ENCODE measurements at places on chromosomes 11 and 22.

DNA sequence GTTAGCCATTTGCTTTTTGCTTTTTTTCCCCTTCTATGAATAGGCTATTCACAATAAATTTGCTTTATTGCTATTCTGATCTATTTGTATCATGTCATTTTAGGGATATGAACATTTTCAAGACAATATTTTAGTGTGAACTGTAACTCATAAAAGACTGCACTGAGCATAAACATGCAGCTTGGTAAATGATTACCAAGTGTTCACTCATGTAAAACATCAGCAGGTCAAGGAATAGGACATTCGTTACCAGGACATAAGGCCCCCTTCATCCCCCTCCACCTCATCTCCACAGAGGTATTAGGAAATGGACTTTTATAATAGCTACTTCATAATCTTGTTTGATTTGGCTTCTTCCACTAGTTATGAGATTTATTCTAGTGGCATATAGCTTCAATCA is 12.4 kb downstream of the NLRP14 start:
- H3K36me3 ChIP-seq, result no peaks in the 10 kb centered on the region
- no peak overlapping the region for H3K4me3 ChIP-seq
- H3K27ac ChIP-seq, result no peak overlapping the region
- H3K4me1 ChIP-seq, result peaks cover 3% of the 10 kb centered on the region

DNA sequence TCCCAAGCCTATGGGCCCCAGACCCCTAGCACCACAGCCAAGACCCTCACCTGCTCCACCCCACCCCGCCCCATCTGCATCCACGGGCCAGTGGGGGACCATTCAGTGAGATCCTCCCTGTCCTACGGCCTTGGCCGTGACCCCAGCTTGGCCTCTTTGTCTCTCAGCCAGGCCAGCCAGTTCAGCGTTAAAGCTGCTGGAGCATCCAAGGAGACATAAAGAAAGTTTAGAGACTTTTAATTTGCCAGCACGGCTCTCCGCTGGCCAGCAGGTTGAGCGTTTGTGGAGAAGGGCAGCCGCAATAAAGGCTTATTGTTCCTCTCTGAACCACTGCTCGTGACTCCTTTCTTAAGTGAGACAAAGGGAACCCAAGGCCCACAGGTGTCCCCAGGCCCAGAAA is 49.3 kb upstream of the LMO1 start:
- H3K4me3 ChIP-seq, result no peak overlapping the region
- no peaks in the 10 kb centered on the region for H3K4me1 ChIP-seq
- no peaks in the 10 kb centered on the region for H3K36me3 ChIP-seq
- H3K27me3 ChIP-seq, result no peaks in the 10 kb centered on the region
- H3K27ac ChIP-seq, result no peak overlapping the region
- DNase-seq, result no peak

DNA sequence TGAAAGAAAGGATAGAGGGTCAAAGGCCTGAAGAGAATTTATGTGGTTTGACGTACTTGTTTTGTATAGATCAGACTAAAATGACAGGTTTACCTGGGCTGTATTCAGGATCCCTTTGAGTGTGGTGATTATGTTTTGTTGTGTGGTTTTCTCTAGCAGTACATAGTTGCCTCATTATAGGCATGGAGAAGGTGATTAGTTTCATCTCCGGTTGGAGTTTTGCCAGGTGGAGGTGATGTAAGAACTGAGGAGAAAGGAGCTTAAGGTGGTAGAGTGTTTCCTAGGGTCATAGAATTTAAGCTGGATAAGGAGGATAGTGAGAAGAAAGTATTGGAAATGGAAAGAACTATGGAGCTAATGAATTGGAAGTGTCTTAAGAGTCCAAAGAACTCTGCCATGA is 229.0 kb downstream of the TMEM135 start:
- peaks cover 1% of the 10 kb centered on the region for H3K36me3 ChIP-seq
- no peak overlapping the region for H3K4me3 ChIP-seq
- H3K4me1 ChIP-seq, result no peaks in the 10 kb centered on the region
- no peak overlapping the region for H3K27ac ChIP-seq
- DNase-seq, result no peak

DNA sequence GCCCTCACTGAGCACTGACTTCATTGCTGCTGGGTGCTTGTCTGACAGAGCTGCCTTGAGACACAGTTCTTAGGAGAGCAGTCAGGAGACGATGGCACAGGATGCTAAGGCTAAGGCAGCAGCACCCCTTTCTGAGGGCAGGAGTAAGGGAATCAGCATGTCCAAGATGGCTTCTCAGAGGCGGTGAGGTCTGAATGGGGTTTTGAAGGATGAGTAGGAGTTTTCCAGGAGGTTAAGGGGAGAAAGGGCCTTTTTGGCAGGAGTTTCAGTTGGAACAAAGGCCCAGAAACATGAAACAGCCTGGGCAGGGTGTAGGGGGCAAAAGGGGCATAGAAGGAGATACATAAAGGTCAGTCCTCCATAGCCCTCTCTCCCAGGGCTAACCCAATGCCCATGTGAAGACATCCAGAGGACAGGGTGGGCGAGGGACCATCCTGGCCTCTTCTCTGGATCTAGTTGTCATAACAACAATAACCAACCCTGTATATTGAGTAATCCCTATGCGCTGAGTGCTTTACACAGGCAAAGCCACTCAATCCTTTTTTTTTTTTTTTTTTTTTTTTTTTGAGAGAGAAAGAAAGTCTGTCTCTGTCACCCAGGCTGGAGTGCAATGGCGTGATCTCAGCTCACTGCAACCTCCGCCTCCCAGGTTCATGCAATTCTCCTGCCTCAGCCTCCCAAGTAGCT is 19.0 kb downstream of the CYTH4 start:
- H3K4me3 ChIP-seq, result no peak overlapping the region
- H3K27ac ChIP-seq, result peak overlapping the region; percentile 22
- DNase-seq, result no peak
- H3K36me3 ChIP-seq, result peaks cover 41% of the 10 kb centered on the region

DNA sequence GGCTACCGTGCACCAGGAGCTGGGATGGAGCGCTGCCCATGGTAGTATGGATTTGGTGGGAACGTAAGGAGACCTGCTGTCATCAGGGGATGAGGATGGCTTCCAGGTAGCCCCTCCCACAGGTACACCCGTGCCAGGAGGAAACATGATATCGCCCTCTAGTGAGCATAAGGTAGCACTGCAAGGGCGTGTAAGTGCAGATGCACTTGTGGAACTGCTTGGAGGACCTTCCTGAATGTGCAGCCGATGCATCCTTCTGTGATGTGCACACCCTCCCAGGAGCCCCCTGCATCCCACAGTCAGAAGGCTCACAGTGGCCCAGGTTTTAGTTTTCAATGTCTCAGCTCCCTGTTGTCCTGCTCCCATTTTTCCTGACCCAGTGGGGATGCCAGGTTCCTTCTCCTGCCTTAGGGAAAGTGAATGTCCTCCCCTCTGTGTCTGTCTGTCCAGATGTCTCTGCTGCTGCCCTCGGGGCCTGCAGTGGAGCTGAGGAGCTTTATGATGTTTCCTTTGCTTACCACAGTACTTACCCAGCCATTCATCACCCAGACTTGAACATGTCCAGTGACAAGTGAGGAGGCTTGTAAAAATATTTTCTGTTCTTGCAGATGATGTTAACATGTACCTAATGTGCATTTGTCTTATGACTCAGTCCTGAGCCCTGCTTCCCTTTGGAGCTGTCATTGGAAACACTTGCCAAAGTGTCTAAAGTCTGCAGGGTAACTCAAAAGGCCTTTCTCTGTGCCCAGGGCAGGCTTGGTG is 49.2 kb downstream of the DBX1 start:
- no peaks in the 10 kb centered on the region for H3K36me3 ChIP-seq
- no peak overlapping the region for H3K27ac ChIP-seq
- H3K27me3 ChIP-seq, result peaks cover 7% of the 10 kb centered on the region
- H3K4me1 ChIP-seq, result peaks cover 5% of the 10 kb centered on the region
- no peak overlapping the region for H3K4me3 ChIP-seq

DNA sequence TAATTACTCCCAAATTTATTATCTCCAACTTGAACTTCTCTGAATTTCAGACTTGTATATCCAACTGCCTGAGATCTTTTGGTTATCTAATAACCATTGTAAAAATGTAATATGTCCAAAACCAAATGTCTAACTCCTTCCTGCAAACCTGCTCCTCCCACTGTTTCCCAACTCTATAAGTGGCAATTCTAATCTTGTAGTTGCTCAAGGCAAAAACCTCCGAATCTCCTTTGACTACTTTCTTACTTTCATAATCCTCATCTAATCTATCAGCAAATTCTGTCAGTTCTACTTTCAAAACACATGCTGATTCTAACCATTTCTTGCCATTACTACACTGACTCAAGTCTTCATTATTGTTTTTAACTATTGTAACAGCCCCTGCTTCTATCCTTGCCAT is 55.7 kb downstream of the FAM168A start:
- no peak overlapping the region for H3K4me3 ChIP-seq
- no peak overlapping the region for H3K27ac ChIP-seq
- H3K36me3 ChIP-seq, result no peaks in the 10 kb centered on the region
- peaks cover 13% of the 10 kb centered on the region for H3K4me1 ChIP-seq

DNA sequence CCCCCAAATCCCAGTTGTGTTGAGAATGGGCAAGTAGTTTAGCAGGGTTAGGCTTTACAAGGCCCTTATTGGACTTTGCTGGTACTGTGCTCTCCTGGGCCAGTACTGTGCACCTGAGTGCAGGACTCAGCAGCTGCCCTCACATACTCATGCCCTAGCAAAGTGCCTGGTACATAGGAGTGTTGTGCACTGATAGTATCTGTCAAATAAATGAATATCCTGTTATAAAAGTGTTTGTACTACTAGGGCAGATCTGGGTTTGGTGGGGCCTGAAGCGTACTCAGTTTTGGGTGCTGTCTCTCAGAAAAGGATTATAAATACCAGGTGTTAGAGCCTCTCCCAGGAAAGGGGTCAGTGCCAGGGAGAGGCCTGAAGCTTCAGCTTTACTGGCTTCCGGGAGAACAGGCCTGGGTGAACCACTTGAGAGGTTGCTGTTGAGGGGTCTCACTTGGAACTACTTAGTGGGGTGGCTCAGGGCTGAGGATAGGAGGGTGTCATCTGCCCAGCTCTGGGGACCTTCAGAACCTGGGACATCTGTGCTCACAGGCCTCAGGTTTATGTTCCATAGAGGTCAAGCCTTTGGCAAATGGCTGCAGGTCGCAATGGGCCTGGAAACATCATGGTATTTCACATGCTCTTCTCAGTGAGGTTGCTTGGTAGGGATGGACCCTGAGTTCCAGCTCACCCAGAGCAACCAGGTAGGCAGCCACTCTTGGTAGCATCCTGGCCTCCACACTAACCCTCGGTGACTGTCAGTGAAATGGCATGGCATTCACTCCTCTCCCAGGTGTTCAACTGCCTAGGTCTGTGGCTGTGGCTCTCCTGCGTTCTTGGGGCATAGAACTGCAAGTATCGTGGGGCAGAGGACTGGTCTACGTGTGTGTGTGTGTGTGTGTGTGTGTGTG is 106.1 kb downstream of the ZBTB16 start:
- H3K4me3 ChIP-seq, result no peak overlapping the region
- peaks cover 33% of the 10 kb centered on the region for H3K4me1 ChIP-seq
- no peak for DNase-seq
- no peaks in the 10 kb centered on the region for H3K36me3 ChIP-seq
- peaks cover 6% of the 10 kb centered on the region for H3K27me3 ChIP-seq
- no peak overlapping the region for H3K27ac ChIP-seq

- no peaks in the 10 kb centered on the region for H3K36me3 ChIP-seq
- no peak for DNase-seq
- H3K4me1 ChIP-seq, result peaks cover 24% of the 10 kb centered on the region
- no peak overlapping the region for H3K27ac ChIP-seq
- no peak overlapping the region for H3K4me3 ChIP-seq
Observed at GRCh38 chr11:33899400-33900037, 7.6 kb upstream of the LMO2 start.

GRCh38 chr11:60235321-60235720 is 7.6 kb downstream of the MS4A4E start:
- no peak overlapping the region for H3K27ac ChIP-seq
- H3K4me3 ChIP-seq, result no peak overlapping the region
- H3K27me3 ChIP-seq, result peaks cover 16% of the 10 kb centered on the region
- no peaks in the 10 kb centered on the region for H3K4me1 ChIP-seq
- no peaks in the 10 kb centered on the region for H3K36me3 ChIP-seq

- no peak overlapping the region for H3K4me3 ChIP-seq
Observed at GRCh38 chr22:19412478-19412877, 19.1 kb downstream of the HIRA start.

GRCh38 chr11:62805961-62806441 is 761 bp upstream of the NXF1 start:
- H3K36me3 ChIP-seq, result peaks cover 15% of the 10 kb centered on the region
- H3K27ac ChIP-seq, result peak overlapping the region; percentile 97
- DNase-seq, result no peak
- peak overlapping the region; percentile 96 for H3K4me3 ChIP-seq
- H3K27me3 ChIP-seq, result no peaks in the 10 kb centered on the region

GRCh38 chr11:60966890-60967289 is 4.6 kb upstream of the CD6 start:
- no peak for DNase-seq
- peaks cover 6% of the 10 kb centered on the region for H3K27me3 ChIP-seq
- H3K4me3 ChIP-seq, result no peak overlapping the region
- peaks cover 18% of the 10 kb centered on the region for H3K4me1 ChIP-seq
- peaks cover 3% of the 10 kb centered on the region for H3K36me3 ChIP-seq

DNA sequence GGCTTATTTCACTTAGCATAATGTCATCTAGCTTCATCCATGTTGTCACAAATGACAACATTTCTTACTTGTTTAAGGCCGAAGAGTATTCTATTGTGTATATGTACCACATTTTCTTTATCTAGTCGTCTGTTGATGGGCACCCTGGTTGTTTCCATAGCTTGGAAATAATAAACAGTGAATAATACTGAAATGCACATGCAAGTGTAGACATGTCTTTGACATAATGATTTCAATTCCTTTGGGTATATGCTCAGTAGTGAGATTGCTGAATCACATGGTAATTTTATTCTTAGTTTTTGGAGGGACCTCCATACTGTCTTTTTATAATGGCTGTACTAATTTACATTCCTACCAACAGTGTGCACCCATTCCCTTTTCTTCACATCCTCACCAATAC is 508.0 kb downstream of the NELL1 start:
- H3K36me3 ChIP-seq, result no peaks in the 10 kb centered on the region
- DNase-seq, result no peak
- no peak overlapping the region for H3K27ac ChIP-seq

- peaks cover 16% of the 10 kb centered on the region for H3K4me1 ChIP-seq
- H3K27me3 ChIP-seq, result no peaks in the 10 kb centered on the region
- no peaks in the 10 kb centered on the region for H3K36me3 ChIP-seq
- H3K27ac ChIP-seq, result no peak overlapping the region
- H3K4me3 ChIP-seq, result peak overlapping the region; percentile 21
Observed at GRCh38 chr22:22698263-22698750, 53.9 kb downstream of the GGTLC2 start.

- H3K4me1 ChIP-seq, result no peaks in the 10 kb centered on the region
- DNase-seq, result no peak
- H3K27ac ChIP-seq, result no peak overlapping the region
- H3K27me3 ChIP-seq, result peaks cover 6% of the 10 kb centered on the region
- H3K4me3 ChIP-seq, result no peak overlapping the region
- no peaks in the 10 kb centered on the region for H3K36me3 ChIP-seq
Observed at GRCh38 chr11:119645018-119645417, 84.0 kb downstream of the NECTIN1 start.

DNA sequence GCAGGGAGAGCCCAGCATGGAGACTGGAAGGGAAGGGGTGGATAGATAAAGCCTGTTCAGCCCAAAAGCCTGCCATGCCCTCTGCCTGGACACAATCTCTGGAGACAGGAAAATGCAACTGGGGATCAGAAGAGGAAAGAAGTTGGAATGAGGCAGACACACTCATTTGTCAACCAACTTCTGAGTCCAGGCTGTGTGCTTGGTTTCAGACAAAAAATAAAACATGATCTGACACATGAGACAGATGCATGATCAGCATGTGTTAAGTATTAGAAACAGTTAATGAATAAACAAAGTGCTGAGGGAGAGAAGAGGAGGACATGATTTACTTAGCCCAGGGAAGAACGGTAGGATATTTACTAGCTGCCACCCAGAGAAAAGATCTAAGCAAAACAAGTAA is 839 bp downstream of the LRRN4CL start:
- no peak overlapping the region for H3K27ac ChIP-seq
- H3K4me3 ChIP-seq, result no peak overlapping the region
- H3K4me1 ChIP-seq, result no peaks in the 10 kb centered on the region
- H3K27me3 ChIP-seq, result peaks cover 3% of the 10 kb centered on the region
- H3K36me3 ChIP-seq, result peaks cover 11% of the 10 kb centered on the region
- no peak for DNase-seq

Measured in memory B cell (primary cell).